CD4-positive, alpha-beta T cell treated with Interleukin-12 subunit alpha and Interleukin-12 subunit beta, for 1 hour (primary cell): ENCODE measurements at places on chromosomes 3 and 15.
A peak's percentile ranks its signal among the peaks of the same experiment; 100 is the strongest.

GRCh38 chr3:147941969-147942368, 532.8 kb downstream of the ZIC1 start:
- no peak for DNase-seq

- DNase-seq = no peak
These were observed 6.6 kb upstream of the TPRG1 start for GRCh38 chr3:189165092-189165612.

DNA sequence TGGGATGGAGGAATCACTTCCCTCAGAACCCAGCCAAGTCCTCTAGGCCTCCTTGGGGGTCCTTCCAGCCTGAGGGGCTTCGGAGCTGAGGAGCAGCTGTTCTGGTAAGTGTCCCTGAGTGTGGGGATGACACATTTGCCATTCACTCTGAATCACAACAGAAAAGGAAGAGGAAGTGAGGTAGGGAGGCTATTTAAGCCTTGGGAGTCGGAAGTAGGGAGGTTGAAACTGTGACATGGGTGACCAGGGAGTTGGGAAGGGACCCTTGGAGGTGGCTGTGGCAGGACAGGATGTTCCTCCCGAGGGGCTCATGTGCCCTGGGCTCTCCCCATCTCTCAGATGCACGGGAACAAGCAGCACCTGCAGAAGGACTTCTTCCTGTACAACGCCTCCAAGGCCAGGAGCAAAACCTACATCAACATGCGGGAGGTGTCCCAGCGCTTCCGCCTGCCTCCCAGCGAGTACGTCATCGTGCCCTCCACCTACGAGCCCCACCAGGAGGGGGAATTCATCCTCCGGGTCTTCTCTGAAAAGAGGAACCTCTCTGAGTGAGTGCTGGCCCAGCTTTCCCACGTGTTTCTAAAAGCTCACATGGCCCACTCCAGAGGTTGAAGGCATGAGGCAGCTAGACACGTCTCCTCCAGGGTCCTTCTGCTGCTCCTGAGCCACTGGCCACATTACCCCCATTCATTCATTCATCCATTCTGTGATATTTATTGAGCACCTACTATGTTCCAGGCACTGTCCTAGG, 43.3 kb downstream of the CAPN3 start:
- DNase-seq = no peak

DNA sequence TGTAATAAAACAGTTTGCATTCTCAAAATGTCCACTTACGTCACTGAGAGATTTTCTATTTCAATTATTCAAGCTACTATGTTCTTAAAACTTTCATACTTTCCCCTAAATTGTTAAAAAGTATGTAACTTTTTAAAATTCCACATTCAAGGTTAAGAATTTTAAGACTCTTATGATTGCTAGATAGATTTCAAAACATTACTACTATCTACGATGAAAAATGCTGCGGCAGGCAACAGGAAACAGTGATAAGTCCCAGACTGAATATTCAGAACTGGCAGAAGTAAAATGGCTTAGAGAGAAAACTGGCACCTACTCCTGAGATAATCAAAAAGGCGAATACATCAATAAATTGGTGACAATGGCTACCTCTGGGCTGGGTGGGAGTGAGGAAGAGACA, 16.2 kb downstream of the ATP13A3 start:
- no peak for DNase-seq

GRCh38 chr15:42134617-42135245, 21.7 kb downstream of the PLA2G4F start:
- DNase-seq = no peak

GRCh38 chr3:131142580-131142979, 115.9 kb downstream of the NEK11 start:
- no peak for DNase-seq

- DNase-seq = peak; percentile 71
These were observed 5.6 kb downstream of the CD96 start for GRCh38 chr3:111547631-111548030.

- no peak for DNase-seq
These were observed 10.8 kb downstream of the NEK10 start for GRCh38 chr3:27358372-27358771.

GRCh38 chr3:147428754-147429153, 19.6 kb downstream of the ZIC1 start:
- no peak for DNase-seq

DNA sequence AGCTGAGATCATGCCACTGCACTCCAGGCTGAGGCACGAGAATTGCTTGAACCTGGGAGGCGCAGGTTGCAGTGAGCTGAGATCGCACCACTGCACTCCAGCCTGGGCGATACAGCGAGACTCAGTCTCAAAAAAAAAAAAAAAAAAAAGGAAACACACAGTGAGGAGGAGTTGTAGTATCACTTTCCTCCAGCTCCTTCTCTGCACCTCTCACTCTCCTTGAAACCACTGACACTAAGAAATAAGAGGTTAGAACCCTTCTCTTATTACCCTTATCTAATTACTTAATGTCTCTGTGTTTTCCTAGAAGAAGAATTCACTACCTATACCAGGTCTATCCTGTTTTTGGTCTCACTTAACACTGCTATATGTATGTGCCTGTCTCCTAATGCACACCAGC, 31.7 kb downstream of the RAB27A start:
- no peak for DNase-seq

DNA sequence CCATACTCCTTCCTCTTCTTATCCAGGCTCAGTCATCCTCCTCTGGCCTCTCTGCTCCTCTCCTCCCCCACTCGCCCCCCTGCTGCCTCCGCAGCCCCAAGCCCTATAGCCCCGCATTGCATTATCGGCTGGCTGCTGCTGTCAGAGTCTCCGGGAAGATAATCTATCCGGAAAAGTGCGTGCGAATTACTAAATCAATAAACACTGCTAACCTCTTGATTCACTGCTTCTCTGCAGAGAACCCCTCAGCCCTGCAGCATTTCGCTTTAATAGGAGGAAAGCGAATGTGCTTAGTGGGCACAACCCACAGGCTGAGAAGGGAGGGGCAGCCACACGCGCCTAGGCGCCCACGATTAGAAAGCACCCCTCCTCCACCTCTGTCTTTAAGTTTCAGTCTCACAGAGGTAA, 167.6 kb downstream of the ABHD5 start:
- no peak for DNase-seq

DNA sequence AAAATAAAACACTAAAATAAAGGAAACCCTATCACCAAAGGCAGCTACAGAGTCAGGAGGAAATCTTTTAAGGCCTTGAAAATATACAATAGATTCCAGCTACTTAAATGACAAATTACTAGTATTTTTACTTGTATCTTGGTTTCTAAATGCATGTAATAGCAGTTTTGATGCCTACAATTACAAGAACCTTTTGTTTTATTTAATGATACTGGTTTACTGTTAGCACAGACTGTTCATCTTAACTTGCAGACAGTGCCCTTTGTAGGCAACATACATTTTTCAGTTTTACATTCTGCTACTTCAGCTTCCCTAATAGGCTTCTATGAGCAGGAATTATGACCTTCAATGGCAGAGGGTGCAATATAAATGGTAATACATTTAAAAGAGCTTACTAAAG, 54.1 kb downstream of the ZNF280D start:
- DNase-seq = no peak

GRCh38 chr3:130700541-130700940, 46.1 kb downstream of the PIK3R4 start:
- DNase-seq = no peak

GRCh38 chr3:124558991-124559845, 171.0 kb upstream of the UMPS start:
- DNase-seq = no peak

- DNase-seq = peak; percentile 3
These were observed 558 bp downstream of the DTWD1 start for GRCh38 chr15:49621401-49621811.

DNA sequence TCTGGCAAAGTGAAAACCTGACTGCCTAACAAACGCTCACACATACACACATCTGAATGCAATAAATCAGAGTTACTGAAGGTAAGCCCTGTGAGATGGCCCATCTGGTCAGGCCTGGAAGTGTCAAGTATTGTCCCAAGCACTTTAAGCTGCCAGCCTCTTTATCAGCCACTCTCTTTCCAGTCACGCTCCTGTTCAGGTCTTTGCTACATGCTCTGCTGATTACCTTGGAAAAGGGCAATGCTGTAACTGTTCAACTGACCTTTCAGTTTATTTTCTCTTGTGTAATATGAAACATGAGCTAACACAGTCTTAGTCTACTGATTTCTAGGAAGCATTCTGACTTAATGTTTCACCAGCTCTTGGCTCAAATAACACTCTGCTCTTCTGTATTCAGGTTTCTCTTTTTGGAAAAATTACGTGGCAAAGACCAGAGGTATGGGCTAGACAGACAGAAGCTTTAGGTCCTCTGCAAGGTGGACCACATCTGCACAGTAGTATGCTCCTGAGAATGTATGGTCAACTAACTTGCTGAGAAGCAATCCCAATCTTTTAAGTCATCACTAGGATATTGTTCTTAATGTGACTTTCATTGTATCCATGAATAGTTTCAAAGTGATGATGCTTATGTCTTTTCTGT, 44.5 kb downstream of the GBE1 start:
- DNase-seq = no peak

- no peak for DNase-seq
These were observed 3.1 kb upstream of the CPNE9 start for GRCh38 chr3:9700536-9700935.

GRCh38 chr3:186651678-186652215, 11.5 kb downstream of the FETUB start:
- DNase-seq = no peak

DNA sequence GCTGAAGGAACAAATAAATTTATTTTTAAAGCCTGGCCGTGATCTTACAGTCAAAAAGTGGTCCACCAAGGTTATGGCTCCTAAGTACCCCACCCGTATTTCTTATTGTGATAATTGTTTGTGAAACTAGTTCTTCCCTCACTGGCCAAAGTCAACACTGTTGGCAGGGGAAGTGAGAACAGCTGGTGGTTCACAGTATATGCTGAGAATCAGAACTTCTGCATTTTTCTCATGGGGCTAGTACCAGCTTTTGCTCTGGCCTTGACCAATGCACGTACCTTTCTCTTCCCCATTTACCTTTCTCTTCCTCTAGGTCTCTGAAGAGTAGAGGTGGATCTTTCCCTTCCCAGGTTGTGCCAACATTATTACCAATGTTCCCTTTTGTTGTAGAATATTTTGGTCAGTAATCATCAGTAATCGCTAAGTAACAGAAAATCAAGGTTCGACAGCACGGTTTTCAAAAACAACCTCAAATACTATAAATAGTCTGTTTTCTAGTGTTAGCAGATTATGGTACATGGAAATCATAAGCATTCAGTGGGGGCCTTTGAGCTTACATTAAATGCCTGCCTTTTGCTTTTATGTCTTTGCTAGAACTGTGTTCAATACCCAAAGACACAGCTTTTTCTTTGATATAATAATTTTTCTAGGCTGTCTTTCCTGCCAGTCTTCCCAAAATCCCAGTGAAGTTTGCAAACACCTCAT, 268.0 kb downstream of the LPP start:
- DNase-seq = peak; percentile 17

GRCh38 chr3:86056962-86057361, 934.0 kb downstream of the VGLL3 start:
- DNase-seq = no peak

- peak; percentile 75 for DNase-seq
These were observed at the start of the genes GORASP1 and TTC21A for GRCh38 chr3:39107388-39108199. Gene GORASP1, minus strand, starts transcription at chr3:39107627. Its CDS starts 86 bp downstream, at chr3:39107541. Gene TTC21A, plus strand, starts transcription at chr3:39107680. Its CDS starts 158 bp downstream, at chr3:39107838.

DNA sequence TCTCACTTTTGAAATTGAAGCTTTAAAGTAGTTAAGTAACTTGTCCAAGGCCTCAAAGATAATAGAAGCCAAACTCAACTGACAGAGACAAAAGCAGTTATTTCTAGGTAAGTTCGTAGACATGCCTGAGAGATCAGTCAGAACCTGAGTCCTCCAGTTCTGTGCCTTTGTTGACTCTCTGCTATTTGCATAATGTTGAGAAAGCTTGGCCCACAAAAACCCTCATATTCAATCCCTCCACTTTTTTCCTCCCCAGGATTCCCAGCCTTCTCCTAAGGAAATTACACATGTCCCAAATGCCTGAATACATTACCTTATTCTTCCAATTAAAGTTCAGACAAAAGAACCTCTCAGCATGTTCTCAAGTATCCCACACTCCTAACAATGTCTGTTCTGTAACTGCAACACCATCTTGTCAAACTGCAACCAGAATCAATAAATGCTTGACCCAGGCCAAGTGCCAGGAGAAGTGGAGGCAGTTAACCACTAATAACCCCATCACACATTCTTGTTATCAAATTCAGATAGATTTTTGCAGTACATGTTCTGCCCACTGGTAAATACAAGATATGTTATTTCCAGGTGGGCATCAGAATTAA, 217.8 kb downstream of the LRRC3B start:
- DNase-seq = no peak

DNA sequence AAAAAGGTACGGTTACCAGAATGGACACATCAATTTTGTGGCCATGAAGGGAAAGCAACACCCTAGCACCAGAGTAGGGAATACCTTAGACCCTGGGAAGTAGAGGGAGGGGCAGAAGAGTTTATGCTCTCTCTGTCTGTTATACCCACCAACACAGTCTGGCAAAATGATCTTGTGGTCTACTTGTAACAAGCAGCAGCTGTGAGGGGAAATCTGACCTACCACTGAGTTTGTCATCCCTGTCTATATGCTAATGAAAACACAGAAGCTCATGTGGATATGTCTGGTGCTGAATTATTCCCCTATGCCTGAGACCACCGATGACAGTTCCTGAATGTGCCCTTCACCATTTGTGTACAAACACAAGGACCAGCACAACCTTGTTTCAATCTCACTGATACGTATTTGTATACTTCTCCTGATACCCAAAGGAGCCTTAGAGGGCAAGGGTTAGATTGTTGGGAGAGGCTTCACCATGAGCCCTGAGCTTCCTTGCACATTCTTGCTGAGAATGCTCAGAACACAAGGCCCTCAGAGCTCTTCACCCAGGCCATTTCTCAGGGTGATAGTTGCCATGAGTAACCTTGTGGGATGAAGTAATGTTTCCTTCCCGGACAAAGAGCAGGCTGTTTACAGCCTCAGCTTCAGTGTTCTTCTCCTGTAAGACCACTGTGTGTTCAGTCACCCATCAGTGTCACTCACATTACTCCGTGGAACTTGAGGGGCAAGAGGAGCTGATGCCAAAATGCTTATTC, 24.7 kb upstream of the ZNF639 start:
- DNase-seq = no peak

DNA sequence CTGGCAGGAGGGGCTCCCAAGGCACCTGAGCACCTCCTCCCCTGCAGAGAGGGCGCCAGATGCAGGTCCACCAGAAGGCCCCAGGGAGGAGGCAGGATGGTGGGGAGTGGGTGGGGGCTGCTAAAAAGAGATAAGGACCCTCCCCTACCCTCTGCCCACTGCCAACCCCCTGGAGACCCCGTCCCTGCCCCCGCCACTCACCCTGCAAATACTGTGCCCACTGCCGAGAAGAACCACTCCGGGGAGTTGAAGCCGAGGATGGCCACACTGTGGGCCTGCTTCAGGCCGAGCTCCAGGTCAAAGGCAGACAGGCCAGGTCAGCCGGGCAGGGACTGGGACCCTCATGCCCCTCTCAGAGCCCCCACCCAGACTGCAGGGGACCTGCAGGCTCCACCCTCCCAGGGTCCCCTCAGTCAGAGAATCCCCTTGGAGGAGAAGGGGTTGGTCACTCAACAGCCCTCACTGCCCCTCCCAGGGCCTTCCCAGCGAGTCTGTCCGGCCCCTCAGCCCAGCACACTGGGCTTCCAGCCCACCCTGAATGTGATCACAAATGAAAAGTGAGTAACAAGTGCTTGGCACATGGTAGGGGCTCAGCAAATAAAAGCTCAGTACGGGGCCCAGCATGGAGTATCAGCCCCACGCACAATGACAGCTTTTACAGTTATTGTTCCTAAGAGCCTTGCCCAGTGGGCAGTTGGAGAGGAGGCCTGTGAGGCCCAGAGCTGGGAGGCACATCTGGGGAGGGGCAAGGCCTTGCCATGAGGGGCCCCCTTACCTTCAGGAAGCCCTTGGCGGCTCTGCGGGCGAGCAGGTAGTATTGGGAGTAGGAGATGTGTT, 40.4 kb downstream of the ACSBG1 start:
- DNase-seq = no peak

- no peak for DNase-seq
These were observed 701 bp downstream of the OSBPL11 start for GRCh38 chr3:125594581-125595011.
